ENCODE measurements at places on chromosomes 16 and 17.

DNA sequence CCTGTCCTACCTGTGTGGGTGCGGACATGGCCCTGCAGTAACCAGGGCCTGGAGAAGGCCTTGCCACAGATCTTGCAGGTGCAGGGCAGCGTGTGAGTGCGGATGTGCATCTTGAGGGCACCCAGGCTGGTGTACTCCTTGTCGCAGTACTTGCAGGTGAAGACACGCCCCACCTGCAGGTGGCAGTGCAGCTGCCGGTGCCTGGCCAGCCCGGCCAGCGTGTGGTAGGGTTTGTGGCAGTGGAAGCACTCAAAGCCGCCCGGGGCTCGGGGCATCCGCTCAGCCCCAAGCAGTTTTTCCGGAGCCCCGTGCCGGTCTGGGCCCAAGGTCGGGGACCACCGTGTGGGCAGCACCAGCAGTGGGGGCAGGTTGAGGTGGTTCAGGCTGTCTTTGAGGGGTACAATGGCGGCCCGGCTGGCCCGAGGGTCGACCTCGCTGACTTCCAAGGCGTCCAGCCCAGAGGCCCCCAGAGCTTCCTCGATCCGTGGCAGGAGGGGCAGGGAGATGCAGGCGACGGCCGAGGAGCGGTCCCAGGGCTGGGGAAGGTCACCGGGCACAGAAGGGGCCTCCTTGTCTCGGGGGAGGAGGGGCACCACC is 5.1 kb downstream of the SNAI3 start:
- peak; percentile 70 for DNase-seq

- DNase-seq, result no peak
Observed at GRCh38 chr17:72393553-72393952, 272.7 kb downstream of the SOX9 start.

- DNase-seq, result no peak
Observed at GRCh38 chr16:89952551-89952950, 4.0 kb downstream of the DEF8 start.

DNA sequence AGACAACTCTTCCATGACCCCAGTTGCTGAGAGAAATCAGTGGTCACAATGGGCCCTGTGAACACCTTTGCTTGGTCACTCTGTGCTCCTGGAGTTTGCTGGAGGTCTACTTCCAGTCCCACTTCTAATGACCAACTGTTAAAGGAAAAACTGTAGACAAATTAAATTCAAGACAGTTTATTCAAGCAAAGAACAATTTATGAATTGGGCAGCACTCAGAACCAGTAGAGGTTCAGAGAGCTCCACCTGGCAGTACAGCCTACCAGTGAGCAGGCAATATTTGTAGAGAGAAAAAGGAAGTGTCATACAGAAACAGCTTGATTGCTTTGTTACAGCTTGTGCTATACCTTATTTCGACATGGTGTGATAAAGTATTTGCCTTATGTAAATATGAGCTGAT is 116.5 kb downstream of the HS3ST3B1 start:
- no peak for DNase-seq

GRCh38 chr17:56867948-56868376 is 34.0 kb downstream of the DGKE start:
- no peak for DNase-seq

- DNase-seq, result no peak
Observed at GRCh38 chr16:73170612-73171038, 122.7 kb upstream of the ZFHX3 start.

Measured in activated T-cell treated with anti-CD3 and anti-CD28 coated beads, Interleukin-2, amount 50 U/mL, for 48 hours (primary cell).